ENCODE measurements at places on chromosomes 5 and 9.

DNA sequence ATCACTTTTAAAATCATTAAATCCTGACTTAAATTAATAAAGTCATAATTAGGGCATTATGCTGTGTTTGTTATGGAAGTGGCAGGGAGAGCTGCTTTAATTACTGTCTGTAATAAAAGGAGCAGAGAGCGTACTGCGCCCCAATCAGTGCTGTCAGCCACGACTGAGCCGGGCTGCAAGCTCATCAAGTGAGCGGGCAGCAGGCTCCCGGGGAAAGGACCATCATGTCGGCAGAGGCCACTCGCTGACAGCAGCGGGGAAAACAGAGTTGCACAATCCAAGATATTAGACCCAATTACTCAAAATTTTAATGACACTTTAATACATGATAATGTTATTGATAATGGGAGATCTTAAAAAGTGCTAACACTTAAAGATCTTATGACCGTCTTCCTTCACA, 181.6 kb downstream of the AP3B1 start:
- DNase-seq: no peak

GRCh38 chr9:20538092-20538491, 84.2 kb downstream of the MLLT3 start:
- DNase-seq: no peak

GRCh38 chr9:130159915-130160670, 12.1 kb upstream of the NCS1 start:
- no peak for DNase-seq

DNA sequence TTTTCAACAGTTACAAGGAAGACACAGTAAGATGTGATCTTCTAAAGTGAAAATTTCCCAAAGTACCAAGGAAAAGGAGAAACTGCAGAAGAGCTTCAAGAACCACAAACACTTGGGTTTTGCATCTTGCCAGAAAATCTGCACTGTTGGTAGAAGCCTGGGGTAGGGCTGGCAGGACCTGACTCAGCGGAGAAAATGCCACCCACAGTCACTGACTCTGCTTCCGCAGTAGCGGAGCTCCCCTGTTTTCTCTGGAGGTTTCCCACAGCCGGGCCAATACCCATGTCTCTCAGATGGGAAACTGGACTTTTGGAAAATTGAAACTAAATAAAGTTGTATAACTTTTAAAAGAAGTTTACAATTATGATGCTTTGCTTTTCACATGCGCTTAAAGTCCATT, 104.2 kb downstream of the MEF2C start:
- DNase-seq: no peak

DNA sequence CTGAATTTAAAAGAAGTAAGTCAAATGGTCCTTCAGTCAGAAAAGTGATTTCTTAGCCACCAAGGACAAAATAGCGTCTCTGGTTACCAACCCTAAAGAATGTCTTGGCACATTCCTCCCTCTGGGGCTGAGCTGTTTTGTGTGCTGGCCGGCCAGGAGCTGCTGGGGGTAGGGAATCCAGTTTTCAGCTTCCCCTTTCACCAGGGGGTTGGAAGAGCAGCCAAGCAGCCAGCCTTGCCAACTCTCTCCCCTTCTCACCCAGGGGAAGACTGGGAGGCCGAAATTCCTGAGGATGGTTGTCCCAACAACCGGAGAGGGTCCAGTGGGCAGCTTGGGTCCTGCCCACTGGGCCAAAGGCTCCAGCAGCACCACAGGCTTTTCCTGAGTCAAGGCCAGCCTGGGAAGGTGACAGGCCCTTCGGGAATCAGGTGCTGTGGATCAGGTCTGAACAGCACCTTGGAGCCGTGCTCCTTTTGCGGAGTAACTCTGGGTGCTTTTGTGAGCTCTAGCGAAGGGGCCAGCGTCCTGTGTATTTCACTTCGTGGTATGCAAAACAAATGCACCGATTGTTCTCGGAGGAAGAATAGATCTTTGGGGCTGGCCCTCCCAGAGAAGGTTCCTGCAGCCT, 4.2 kb downstream of the WWC1 start:
- no peak for DNase-seq

GRCh38 chr9:71703172-71703872, 65.0 kb downstream of the CEMIP2 start:
- no peak for DNase-seq

DNA sequence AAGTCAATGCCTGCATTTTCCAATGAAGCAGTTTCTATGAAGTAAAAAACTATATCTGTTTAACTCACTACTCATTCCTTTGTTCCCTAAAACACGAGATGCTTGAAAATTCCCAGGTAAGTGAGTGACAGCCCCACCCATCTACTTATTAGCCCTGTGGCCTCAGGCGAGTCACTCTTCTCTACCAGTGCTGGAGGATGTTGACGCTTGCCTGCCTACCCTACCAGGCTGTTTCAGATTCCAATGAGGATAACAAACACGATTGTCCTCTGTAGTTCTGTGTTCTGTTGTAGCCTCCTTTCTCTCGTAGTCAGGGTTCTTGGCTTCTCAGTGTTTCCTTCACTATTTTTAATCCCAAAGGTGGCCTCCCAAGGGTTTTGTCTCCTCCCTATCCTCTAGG, 388.8 kb downstream of the KDM4C start:
- no peak for DNase-seq

GRCh38 chr9:98374385-98375051, 119.1 kb upstream of the TBC1D2 start:
- DNase-seq: no peak

GRCh38 chr5:91145333-91145620, 237.8 kb downstream of the ARRDC3 start:
- DNase-seq: no peak

DNA sequence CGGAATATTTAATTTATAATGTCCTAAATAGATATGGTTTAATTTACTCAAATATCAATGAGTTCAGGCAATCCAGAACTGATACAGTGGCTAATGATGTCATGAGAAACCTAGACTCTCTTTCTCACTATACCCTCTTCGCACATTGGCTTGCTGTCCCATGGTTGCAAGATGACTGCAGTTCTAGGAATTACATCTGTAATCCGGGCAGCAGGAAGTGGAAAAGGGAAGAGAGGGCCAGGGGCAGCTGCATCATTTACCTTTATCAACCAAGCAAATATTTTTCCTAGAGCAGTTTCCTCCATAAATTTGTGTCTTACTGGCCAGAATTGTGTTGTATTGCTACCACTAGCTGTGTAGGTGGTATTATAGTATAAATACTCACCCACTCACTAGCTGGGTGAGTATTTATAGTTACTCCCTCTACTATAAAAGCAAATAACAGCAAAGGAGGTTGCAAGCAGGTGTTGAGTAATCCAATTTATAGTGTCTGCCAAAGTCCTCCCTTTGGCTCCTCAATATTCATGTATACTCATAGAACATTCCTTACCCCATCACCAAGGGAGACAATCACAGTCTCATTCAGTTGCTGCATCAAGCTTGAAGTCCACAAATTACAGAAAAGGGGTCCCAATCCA, 168.8 kb downstream of the DROSHA start:
- DNase-seq: no peak

- no peak for DNase-seq
Observed at GRCh38 chr5:170306381-170306831, 8.8 kb upstream of the LCP2 start.

DNA sequence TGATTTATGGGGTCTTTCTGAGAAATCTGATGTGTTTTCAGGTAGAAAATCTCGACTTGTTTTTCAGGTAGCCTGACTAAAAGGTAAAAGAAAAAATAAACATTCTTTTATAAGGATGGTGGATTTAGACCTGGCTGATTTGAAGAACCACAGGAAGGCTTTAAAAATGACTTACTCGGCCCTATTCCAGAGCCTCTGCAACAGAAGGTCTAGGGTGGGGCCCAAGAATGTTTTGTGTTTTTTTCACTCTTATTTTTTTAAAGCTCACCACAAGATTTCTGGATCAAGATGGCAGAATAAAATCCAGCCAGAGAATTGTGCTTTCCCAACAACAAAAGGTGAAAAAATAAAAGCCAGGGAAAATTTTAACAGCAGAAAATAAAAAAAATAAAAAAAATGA, 59.1 kb downstream of the FNBP1 start:
- DNase-seq: no peak

DNA sequence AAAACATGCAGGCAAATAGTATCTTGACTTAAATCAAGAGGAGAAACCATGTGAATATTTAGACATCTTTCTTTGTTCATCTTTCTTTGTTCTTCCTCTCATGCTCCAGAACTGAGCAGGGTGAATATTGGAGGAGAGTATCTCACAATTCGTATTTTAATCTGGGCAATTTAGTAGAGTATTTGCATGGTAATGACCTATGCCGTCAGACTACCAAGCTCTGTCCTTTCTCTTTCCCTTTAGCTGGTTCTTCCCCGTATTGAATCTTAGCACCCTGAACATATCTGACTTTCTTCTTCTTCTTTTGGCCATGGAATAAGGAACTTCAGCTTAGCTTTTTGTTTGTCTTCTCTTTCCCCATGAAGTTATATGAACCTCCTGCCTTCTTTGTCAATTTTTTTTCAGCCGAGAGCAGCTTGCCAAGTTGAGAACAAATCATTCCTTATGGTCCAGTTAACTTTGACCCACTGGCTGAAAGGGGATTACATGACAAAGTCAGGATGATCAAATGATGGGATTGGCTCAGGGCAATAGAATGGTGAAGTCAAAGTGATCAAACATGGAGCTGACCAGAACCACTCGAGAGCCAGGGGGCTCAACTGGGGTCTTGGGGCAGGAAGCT, 95.8 kb downstream of the DAPK1 start:
- DNase-seq: no peak

- DNase-seq: peak; percentile 34
Observed at GRCh38 chr5:67206929-67207328, 10.3 kb upstream of the CD180 start.

GRCh38 chr5:28729067-28729466, 1690.7 kb upstream of the CDH9 start:
- DNase-seq: no peak

- DNase-seq: peak; percentile 58
Observed at GRCh38 chr5:179166886-179167841, 107.0 kb downstream of the ZNF354C start.

DNA sequence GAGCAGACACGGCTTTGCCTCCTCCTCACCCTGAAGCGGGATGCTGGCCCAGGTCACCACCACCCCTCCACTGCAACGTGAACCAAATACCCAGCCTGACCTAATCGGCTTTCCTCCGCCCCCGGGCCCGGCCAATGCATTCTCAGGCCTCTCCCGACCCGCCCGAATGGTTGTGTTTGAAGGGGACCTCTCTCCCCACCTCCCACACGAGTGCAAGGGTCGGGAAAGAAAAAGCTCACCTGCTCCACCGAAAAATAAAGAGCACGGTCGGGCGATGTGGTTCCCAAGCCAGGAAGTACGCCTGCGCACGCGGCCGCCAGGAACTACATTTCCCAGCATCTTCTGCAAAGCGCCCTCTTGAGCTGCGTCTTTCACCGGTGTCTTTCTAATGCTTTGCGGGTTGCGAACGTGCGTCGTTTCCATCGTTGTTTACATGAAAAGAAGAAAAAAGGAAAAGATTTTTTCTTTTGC, at the start of gene ZNF883:
TSS of gene ZNF883 (minus strand) at position 282 of the 471 bp plus-strand sequence.
- DNase-seq: peak; percentile 5

GRCh38 chr5:149623473-149623872, 42.2 kb downstream of the ARHGEF37 start:
- DNase-seq: no peak

GRCh38 chr5:97242341-97242740, 59.3 kb upstream of the RIOK2 start:
- no peak for DNase-seq

- DNase-seq: no peak
Observed at GRCh38 chr5:115439042-115439441, 105.5 kb downstream of the FEM1C start.

DNA sequence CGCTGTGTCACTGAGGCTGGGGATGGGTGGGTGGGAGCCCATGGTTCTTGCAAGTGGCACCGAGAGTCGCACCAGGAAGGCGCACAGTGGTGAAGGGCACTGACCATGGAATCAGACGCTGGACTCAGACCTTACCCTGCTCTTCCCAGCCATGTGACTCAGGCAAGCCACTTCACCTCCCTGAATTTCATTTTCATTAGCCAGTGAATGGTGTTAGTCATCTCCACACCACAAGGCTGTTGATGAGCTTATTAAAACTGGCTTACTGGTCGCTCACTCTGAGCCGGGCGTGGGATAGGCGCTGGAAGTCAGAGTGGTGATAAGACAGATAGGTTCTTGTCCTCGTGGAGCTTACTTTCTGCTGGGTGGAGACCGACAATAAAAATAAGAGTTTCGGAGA, 25.1 kb downstream of the FGF18 start:
- no peak for DNase-seq

GRCh38 chr5:35031276-35031675, 16.5 kb downstream of the AGXT2 start:
- DNase-seq: no peak

DNA sequence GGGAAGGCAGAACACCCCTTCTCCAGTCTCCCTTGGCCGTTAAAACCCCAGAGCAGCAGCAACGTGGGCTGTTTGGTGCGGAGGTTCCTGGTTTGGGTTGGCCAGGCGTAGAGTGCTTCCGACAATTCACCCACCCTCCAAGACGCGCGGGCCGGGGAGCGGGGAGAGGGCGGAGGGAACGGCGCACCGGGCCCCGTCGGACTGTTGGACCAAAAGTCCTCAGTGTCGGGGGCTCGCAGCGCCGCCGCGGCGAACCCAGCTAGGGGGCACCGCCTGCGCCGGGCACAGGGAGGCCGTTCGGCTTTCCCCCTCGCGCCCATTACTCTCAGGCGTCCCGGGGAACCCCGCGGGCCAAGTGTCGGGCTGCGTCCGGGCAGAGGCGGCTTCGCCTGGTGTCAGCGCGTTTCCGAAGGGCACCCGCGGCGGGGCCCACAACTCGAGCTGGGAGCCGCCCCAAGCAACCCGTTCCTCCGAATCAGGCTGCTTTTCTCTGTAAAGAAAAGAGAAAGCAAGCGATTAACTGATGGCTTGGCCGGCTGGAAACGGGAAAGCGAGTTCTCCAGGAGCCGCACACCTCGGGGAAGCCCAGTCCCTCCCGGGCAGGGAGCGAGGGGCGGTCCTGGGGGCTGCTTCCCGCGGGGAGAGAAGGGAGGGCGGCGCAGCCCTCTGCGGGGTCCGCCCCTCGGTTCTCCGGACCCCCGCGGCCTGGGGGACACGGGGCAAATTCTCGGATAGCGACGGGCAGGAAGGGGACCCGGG, 145.5 kb downstream of the ERCC6L2 start:
- DNase-seq: no peak

- no peak for DNase-seq
Observed at GRCh38 chr9:97852399-97853055, 499 bp upstream of the FOXE1 start.

DNA sequence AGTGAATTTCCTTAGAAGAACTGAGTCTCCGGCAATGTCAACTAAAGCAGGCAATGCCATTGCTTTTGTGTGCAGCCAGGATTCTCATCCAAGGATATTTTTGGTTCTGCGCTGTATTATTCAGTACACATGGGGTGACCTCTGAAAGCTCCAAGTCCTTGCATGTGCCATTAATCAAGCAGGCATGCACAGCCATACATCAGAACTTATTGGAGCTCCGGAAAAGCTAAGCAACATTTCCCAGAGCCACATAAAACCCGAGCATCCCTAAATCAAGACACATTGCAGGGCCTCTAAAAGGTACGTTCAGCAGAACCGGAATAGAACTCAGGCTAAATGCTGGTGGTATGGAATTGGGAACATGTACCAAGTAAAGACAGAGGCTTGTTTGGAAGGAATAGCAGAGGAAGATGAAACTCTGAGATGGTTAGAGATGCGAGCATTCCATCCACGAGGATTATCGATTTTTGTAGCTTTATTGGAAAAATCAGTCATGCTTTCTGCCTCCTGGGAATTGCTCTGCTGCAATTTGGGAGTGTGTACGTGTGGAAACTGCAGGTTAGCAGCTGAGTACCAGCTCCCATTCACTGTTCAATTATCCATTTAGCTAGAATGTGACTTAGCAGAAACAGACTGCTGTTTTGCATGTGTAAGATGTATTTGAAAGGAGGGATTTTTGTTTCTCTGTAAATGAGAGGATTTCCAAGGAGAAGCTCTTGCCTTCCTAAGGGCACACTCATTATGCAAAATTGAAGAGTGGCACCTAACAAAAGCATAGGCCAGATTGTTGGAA, 143.7 kb upstream of the WWC1 start:
- no peak for DNase-seq

Measured in stimulated activated CD4-positive, alpha-beta T cell treated with anti-CD3 and anti-CD28 coated beads, TNF-alpha, amount 100 ng/mL, for 4 hours (primary cell).